ENCODE measurements at places on chromosomes 1 and 21. TPM values are rescaled to one million over a fixed set of nuclear protein-coding genes. Genes with fewer than 3 reads are reported as not detected.

LCE2A gene
- total RNA-seq: 243 TPM

UTS2 gene
- not detected for total RNA-seq

NHLH1 gene
- 0.10 TPM for total RNA-seq

RBBP5 gene
- 17.7 TPM for total RNA-seq

DEPDC1 gene
- 2.6 TPM for total RNA-seq

DLGAP3 gene
- not detected for total RNA-seq

- DNase-seq: no peak
Measured at GRCh38 chr1:90823686-90824085, 106.6 kb upstream of the BARHL2 start.

- DNase-seq: no peak
Measured at GRCh38 chr1:7827126-7827955, 25.5 kb downstream of the UTS2 start.

DNA sequence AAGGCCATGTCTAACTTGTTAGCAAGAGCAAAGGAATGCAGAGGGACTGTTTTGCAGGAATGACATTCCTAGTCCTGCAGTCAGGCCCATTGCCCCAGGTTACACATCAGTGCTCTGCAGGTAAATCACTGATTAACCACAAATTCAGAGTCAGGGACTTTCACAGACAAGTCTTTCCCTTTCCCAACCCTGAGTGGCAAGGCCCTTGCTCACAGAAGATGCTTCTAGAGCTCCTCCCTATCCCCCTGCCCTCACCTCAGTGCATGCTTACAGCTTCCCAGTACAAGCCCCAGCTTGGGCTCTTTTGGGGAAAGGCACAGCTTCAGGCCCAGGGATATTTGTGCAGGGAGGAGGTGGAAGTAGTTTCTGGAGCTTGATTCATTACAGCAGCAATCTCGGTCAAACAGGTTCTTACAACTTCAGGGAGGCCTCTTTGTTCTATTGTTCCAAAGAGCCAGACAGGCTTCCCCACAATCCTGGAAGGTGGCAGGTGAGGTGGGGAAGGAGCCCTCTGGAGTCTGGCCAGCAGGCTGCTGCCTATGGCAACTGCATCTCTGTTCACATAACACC, 53.9 kb downstream of the CASQ2 start:
- peak; percentile 55 for DNase-seq

DNA sequence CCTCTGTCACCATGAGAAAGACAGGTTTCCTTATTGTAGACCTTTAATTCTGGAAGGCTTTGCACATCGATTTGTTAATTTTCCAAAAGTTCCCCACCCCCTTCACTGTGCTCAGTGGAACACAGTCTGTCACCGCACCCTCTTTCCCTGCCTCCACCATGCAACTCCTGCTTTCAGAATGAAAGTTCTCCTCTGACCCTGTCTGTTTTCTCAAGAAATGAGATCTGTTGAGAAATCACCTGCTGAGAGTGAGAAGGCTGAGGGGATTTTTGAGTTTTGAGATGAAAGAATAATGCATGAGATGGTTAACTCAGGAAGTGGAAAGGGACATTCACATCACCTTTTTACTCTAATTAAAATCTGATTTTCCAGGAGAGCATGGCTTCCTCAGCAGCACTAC, 99.6 kb downstream of the CYYR1 start:
- DNase-seq: no peak

DNA sequence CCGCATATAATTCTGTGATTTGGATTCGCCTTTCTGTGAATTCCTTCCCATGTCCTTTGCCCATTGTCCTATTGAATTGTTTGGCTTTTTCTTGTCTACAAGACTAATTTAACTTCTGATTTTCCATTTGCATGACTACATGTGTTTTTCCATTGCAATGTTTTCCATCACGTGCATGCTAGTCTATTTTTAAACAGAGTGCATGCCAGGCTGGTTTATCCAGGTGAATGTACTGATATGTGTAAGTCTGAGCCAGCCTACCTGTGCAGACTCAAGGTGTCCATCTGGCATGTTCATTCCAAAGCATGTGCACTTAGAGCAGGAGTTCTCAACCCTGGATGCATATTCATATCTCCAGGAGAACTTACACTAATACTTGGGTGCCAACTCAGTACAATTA, 59.7 kb downstream of the INAVA start:
- no peak for DNase-seq
